ENCODE measurements at places on chromosomes 6 and 20.

DNA sequence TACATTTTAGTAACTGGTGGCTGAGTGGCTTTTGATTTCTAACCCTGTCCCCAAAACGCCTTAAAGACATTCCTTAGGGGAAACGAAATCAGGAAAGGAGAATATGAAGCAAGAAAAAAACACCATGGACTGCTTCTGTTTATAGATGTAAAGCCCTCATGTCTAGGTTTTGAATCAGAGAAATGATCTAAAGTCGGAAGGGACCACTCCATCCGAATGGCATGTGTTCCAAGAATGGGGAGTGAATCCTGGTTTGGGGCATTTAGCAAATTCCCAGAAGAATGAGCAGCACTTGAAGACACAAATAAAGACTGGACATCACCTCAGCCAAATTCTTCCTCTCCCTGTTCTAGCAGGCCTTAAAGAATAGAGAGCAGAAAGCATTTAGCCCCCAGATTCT, 65.6 kb downstream of the CAP2 start:
- DNase-seq = no peak

DNA sequence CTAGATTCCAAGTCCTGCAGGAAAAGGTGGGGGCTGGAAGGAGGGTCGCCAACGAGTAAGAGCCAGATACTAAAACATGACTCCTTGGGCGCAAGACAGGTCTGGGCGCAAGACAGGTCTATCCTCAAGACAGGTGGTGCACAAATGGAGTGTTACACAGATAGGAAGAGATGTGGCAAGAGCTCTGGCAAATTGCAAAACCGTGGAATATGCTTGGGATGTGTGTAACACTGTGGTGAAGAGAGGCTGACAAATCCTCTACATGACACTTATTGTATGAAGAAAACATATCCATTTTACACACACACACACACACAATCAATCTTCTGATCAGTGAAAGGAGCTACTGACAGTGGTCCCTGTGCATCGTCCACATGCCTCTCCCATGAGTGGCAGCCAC, 77.6 kb downstream of the TBC1D7 start:
- DNase-seq = no peak

DNA sequence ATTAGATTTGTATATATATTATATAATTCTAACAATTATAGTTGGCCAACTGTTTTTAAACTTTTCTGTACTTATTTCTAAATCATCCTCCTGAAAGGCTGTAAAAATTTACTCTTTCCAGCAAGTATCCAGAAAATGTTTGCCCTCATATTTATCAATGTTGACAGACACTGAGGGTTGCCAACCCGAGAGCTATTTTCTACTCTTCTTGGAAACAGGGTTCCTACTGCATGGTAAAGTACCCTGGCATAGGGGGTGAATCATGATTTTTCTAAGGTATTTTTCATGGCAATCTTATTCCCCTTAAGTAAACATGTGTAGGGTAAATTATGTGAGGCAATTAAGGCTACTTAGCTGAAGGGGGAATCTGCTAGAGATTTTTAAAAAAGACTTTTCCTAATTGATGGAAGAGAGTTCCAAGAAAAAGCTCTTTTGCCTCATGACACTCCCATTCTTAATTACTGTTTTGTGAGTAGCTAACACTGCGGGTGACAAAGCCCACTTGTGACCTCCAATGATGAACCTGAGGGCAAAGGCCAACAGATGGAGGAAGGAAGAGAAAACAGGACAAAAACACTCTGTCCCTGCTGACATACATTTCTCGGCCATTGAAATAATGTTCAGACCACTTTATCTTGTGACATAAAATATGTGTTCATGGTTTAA, 37.9 kb downstream of the GPX5 start:
- no peak for DNase-seq

GRCh38 chr6:36120539-36120938, 9.8 kb upstream of the MAPK13 start:
- no peak for DNase-seq

DNA sequence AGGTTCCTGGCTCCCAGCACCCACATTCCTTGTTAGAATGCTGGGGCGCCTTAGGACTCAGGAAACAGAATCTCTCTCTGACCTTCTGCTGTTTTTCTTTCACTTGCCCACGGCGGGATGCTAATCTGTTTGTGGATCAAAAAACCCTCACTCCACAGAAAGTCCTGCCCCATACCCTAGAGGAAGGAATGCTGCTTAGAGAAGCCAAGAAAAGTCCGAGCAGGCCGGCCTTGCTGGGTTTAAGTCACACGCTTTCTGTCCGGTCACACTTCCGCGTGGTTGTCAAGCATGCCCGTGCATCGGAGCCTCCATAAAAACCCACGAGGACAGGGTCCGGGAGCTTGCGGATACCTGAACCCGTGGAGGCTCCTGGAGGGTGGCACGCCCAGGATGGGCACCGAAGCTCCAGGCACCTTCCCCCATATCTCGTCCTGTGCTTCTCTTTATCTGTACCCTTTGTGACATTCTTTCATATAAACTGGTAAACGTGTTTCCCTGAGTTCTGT, 223.1 kb downstream of the NRN1 start:
- no peak for DNase-seq

GRCh38 chr6:73782911-73783310, 86.9 kb downstream of the CD109 start:
- DNase-seq = no peak

DNA sequence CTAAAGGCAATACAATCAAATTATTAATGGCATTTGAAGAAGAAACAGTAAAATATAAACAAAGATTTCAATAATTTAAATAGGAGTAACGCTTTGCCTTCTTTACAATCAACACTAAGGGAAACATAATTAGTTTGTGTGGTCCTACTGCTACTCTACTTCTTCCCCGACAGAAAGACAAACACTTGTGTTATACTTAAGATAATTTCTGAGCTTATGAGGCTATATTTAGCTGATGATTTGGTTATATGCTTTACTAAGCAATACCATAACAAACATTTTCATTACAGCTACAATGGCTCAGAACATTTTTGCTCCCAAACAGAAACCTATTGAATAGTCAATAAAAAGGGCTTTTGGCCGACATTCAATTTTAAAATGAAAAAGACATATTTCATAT, 1217.2 kb upstream of the GJE1 start:
- peak; percentile 46 for DNase-seq

DNA sequence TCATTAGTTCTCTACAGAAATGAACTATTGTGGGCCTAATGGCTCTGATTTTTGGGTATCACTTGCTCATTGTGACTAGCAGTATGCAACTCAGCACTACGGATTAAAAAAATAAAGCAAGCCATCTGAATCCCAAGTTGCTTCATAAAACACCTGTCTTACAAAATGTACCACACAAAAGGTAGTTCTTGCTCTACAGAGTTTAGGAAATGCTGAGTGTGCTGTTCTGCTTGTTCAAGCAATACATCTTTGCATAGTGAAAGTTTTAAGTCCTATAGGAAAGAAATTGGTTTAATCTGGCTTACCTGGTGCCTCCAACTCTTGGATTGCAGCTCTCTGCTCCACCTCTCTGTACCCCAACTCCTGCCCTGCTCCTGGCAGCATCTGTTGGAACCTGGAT, 266.7 kb upstream of the AGPAT4 start:
- DNase-seq = no peak

- DNase-seq = no peak
Measured at GRCh38 chr6:170208182-170208601, 82.7 kb downstream of the DLL1 start.

GRCh38 chr6:114452785-114453401, 110.1 kb upstream of the HS3ST5 start:
- DNase-seq = peak; percentile 26

DNA sequence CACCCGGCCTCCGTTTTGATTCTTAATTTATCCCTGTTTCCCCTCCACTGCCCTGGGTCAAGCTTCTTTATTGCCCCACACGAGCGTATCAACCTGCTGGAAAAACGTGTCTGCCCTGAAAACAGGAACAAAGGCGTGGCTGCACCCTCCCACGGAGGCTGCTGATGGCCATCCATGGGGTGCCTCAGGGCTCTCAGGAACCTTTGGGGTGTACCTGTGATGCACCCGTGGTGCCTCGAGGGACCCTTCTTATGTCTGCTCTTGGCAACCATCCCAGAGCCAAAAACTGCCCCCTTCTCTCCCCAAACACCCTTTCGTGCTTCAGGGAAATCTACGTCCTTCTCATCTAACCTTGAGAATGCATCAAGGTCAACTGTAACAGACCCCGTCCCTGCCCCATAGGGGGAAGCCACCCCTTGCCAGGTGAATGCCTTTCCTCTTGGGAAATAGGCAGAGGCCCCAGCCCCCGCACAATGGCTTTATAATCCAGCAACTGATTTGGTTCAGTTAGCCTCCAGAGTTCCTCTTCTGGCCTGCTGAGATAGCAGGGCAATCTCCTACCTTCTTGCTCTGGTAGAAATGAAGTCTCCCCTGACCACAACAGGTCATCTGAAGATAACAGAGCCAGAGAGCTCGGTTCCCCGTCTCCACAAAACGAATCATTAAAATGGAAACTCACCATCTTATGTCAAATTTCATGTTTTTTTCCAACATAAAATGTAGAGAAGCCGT, 29.4 kb downstream of the PSMG4 start:
- no peak for DNase-seq

DNA sequence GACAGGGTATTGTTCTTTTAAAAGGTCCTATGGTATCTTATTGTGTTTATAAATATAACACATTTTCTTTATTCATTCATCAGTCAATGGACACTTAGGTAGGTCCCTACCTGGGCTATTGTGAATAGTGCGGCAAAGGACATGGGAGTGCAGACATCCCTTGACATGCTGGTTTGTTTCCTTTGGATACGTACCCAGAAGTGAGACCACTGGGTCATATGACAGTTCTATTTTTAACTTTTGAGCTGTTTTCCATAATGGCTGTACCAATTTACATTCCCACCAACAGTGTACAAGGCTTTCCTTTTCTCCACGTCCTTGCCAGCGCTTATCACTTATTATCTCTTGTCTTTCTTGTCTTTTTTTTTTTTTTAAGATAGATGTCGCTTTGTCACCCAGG, 627.5 kb downstream of the PRKN start:
- DNase-seq = no peak

DNA sequence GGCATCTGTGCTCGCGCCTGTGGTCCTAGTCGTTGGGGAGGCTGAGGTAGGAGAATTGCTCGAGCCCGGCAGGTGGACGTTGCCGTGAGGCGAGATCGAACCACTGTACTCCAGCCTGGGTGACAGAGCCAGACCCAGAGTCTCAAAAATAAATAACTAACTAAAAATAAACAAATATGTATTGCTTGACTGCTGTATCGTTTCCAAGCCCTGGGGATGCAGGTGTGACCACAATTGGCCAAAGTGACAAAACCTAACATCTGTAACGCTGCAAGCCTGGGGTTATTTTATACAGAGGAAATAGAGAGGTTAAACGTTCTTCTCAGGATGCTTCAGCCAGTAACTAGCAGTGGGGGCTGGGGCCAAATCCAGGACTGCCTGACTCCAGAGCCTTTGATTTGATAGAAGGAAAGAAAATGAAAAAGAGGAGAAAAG, 1.9 kb upstream of the SRSF3 start:
- DNase-seq = no peak

DNA sequence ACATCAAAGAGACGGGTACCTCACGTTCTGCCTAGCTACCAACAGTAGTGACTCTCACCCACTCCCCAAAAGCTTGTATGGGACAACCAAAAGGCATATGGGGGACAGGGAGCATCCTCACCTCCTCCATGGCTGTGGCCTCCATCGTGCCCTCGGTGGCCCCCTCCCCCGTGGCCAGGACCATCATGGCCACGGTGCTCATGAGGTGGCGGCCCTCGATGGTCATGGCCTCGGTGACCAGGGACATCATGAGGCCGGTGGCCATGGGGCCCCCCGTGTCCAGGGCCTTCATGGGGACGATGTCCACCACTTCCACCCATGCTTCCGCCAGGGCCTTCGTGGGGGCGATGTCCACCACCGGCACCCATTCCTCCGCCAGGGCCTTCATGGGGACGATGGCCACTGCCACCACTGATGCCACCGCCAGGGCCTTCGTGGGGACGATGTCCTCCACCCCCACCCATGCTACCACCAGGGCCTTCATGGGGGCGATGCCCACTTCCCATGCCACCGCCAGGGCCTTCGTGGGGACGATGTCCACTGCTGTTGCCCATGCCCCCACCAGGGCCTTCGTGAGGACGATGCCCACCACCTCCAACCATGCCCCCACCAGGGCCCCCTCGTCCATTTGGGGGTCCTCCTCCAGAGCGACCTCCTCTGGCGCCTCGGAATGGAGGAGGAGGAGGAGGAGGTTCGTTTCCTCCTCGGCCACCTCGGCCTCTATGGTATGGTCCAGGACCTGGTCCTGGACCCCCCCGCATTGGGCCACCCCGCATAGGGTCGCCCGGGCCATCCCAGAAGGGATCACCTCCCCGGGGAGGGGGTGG, 15.0 kb downstream of the PPP1R10 start:
- no peak for DNase-seq

DNA sequence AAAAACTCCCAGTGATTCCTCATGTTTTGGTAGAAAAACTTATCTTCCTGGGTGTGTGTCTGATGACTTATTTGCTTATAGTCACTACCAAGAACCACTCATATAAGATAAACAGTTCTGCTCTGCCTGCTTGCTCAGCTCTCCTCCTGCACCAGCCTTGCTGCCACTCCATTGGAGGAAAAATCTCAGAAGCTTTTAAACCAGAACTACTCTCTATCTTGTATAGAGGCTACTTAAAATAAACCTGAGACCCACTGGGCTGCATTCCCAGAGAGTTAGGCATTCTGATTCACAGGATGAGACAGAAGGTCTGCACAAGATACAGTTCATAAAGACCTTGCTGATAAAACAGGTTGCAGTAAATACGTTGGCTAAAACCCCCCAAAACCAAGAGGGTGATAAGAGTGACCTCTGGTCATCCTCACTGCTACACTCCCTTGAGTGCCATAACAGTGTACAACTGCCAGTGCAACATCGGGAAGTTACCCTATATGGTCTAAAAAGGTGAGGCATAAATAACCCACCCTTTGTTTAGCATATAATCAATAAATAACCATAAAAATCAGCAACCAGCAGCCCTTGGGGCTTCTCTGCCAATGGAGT, 728.3 kb downstream of the EPHA7 start:
- DNase-seq = no peak

DNA sequence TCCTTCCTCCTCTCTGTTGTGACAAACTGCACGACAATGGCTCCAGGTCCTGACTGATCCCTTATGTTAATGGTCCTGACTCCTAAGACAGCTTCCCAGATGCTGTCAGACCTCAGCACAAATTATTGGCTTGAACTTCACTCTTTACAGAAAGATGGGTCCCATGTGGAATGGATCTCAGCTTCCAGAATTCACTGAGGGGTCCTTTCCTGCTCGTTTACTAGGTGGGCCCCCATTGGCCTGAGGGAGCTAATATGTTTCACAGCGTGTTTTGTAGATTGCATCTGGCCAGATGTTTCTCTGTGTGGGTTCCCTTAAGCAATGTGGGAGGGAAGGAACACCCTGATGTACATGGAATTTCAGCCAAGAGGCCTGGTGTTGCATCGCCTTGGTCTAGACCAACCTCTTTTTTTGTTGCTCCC, 826.6 kb downstream of the MAFB start:
- no peak for DNase-seq

DNA sequence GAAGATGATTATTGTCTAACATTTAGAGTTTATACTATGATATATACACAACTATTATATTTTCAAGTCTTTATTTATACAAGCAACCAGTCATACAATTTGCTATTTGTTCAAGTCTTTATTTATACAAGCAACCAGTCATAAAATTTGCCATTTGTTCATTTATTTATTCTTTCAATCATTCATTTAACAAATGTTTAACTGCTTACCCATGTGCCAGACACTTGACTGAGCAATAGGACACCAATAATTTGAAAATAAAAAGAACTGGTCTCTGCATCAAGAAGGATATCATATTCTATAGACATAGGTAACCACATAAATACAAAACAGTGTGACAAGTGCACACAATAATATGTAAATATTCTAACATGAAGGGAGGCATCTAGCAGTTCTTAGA, 20.3 kb downstream of the GRIK2 start:
- no peak for DNase-seq

- no peak for DNase-seq
Measured at GRCh38 chr6:52143551-52143950, 42.6 kb upstream of the IL17A start.
